ENCODE measurements at places on chromosomes 13 and 19.

- no peak for DNase-seq
These were observed 11.3 kb downstream of the LILRB4 start for GRCh38 chr19:54674021-54674617.

DNA sequence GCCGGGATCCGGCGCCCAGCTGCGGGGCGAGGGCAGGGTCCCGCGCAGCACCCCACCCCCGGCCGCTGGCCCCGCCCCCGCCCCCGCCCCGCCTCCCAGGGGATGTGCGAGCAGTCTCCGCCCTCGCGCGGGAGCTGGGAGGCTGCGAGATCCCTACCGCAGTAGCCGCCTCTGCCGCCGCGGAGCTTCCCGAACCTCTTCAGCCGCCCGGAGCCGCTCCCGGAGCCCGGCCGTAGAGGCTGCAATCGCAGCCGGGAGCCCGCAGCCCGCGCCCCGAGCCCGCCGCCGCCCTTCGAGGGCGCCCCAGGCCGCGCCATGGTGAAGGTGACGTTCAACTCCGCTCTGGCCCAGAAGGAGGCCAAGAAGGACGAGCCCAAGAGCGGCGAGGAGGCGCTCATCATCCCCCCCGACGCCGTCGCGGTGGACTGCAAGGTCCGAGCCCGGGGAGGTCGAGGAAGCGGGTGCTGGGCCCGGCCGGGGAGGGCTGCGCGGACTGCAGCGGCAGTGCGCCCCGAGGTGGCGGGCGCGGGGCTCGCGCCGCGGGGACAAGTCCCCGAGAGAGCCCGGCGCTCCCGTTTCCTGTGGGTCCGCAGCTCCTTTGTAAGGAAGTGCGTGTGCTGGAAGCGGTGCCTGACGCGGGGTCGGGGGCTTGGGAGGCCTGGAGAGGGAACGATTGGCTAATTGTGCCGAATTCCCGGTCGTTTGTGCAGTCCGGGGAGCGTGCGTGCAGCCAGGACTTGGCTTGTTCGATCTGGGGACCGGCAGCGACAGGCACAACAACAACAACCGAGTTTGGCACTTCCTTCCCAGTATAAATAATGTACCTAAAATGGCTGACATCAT is at the start of gene ITM2B:
ITM2B (plus strand) TSS at position 161 of the 843 bp plus-strand sequence; CDS start at position 316, 155 bp downstream.
- no peak for DNase-seq

GRCh38 chr13:35499196-35499662 is 22.7 kb upstream of the MAB21L1 start:
- DNase-seq = no peak

- no peak for DNase-seq
These were observed 40.8 kb upstream of the F7 start for GRCh38 chr13:113064534-113065405.

GRCh38 chr13:30121666-30122065 is 185.7 kb downstream of the KATNAL1 start:
- DNase-seq = no peak

DNA sequence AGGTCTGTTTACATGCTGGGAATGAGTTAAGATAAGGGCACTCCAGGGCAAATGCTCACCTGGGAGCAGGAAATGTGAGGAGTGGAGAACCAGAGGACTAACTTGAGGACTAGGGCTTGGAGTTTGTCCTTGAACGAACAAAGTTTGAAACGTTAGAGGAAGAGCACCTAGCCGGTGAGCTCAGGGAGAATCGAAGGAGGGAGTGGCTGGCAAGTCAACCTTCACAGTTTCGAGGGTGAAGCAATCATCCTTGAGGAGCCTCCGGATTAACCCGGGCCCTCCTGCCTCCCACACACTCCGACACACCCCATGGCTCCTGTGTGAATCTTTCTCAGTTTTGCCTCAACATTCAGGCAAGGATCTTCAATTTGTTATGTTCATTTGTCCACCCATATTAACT is 58.6 kb downstream of the LMO7 start:
- DNase-seq = no peak

DNA sequence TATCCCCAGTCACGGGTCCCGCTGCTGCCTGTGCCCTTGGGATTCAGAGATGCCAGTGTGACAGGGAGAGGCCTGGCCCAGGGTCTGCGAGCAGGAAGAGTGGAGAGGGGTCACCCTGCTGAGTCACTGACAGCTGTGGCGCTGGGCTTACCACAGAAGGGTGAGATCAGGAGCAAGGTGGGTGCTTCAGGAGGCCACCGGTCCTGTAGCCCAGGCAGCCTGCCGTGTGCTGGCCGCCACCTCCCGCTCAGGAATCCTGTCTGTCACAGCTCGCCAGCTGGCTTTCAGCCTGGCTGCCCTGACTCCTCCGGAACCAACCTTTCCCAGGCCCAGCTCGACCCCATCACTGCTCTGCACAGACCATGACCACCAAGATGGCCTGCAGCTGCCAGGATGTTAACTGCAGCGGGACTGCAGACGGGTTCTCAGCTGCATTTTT is 25.3 kb downstream of the NAXD start:
- DNase-seq = no peak

GRCh38 chr13:38372820-38373383 is 23.3 kb downstream of the UFM1 start:
- no peak for DNase-seq

- no peak for DNase-seq
These were observed 36.4 kb upstream of the NANOS3 start for GRCh38 chr19:13840305-13841085.

GRCh38 chr13:92829930-92830329 is 396.7 kb upstream of the GPC6 start:
- DNase-seq = no peak

DNA sequence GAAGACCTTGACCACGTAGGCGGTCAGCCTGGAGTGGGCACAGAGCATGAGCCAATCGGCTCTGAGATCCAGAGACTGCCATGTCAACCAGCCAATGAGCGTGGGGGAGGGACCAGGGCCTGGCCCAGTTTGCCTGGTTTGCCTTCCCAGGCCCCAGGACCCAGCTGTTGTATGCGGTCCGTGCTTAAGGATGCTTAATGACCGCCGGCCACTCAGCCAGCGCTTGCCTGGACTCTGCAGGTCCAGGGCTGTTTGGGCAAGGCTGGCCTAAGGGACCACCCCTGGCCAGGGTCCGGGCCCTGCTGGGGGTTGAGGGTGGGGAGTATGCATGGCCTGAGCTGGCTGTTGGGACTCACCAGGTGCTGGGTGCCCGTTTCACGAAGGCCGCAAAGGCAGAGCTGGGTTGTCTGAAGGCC is 23.1 kb upstream of the TNFSF14 start:
- no peak for DNase-seq

DNA sequence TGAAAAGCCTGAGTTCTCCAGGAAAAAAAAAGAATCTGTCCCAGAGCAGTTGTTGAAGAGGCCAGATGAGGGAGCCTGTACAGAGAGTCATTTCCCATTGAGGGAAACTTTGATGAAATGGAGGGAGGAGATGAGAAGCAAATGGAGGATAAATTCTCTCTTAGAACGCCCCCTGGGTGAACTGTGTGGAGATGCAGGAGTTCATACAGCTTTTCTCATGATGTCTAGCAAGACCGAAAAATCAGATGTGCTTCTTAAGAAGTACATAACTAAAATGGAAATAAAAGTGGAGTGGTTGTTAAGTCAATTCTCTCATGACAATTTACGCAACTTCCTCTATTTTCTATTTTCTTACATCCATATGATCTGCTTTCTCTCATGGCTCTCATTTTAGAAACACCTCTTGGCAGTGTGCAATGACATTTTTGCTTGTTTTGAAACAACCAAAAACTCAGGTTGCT is 1263.1 kb downstream of the PCDH9 start:
- DNase-seq = no peak

DNA sequence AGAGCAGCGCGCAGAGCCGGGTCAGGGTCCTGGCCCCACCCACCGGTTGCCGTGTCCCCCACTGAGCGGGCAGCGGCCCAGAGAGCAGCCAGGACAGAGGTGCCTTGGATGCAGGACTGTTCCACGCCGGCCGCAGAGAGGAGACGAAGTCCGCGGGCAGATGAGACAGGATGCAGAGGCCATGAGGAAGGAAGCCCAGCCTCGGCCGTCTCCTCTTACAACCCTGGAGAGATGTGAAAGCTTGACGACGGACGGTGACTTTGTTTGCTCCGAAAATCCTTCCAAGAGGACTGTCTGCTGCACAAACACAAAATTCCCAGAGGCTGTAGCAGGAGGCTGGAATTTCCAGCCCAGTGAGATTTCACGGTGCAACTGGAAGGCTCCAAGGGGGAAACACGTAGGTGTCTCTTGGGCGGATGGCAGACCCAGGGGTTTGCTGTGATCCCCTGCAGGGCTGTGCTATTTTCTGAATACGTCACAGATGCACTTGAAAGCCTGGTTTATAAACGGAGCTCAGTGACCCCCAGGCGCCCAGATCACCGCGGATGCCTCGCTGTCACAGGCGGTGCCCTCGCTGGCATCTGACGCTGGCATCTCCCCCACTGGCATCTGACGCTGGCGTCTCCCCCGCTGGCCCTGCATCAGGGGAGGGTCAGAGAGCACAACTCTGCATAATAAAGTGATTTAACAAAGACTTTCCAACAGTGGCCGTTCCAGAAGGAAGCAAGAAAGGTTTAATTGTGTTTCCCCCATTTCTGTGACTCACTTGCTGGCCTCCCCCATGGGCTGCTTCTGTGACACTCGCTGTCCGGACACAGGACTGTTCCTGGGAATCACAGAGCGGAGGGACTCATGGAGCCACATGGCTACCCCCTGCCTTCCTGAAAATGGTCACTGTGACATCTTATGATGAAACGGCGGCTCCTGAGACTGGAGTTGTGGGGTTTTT is 62.0 kb upstream of the C13orf46 start:
- peak; percentile 59 for DNase-seq

- no peak for DNase-seq
These were observed 880 bp downstream of the SWSAP1 start for GRCh38 chr19:11375143-11375948.

All from brain pericyte (primary cell).